ENCODE measurements at places on chromosomes 12 and 14. TPM values are rescaled to one million over a fixed set of nuclear protein-coding genes. Genes with fewer than 3 reads are reported as not detected.

DNA sequence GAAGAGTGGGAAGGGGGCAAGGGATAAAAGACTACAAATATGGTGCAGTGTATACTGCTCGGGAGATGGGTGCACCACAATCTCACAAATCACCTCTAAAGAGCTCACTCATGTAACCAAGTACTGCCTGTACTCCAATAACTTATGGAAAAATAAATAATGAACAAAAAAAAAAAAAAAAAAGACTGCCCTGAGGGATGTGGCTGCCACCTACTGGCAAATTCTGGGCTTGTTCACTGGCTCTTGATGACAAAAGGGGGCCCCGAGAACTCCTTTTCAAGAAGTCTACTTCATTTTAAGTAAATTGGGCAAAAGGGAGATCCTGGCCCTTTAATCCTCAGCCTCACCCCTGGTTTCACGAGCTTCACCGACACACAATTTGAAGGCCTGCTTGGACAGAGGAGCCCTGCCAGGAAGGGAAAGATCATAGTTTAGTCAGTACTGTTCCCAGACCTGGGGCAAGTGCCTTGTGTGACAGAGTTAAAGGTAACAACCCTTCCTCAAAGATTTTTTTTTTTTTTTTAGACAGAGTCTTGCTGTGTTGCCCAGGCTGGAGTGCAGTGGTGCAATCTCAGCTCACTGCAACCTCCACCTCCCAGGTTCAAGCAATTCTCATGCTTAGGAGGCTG lies 26.1 kb upstream of the STAC3 start:
- no peaks in the 10 kb centered on the region for H3K27me3 ChIP-seq
- DNase-seq, result no peak
- H3K36me3 ChIP-seq, result peaks cover 12% of the 10 kb centered on the region
- peak overlapping the region; percentile 39 for H3K27ac ChIP-seq
- no peak overlapping the region for H3K4me3 ChIP-seq

GRCh38 chr12:75658901-75659823 lies 147.8 kb upstream of the KRR1 start:
- DNase-seq, result no peak
- peaks cover 6% of the 10 kb centered on the region for H3K4me1 ChIP-seq
- no peaks in the 10 kb centered on the region for H3K36me3 ChIP-seq
- H3K27me3 ChIP-seq, result no peaks in the 10 kb centered on the region

DNA sequence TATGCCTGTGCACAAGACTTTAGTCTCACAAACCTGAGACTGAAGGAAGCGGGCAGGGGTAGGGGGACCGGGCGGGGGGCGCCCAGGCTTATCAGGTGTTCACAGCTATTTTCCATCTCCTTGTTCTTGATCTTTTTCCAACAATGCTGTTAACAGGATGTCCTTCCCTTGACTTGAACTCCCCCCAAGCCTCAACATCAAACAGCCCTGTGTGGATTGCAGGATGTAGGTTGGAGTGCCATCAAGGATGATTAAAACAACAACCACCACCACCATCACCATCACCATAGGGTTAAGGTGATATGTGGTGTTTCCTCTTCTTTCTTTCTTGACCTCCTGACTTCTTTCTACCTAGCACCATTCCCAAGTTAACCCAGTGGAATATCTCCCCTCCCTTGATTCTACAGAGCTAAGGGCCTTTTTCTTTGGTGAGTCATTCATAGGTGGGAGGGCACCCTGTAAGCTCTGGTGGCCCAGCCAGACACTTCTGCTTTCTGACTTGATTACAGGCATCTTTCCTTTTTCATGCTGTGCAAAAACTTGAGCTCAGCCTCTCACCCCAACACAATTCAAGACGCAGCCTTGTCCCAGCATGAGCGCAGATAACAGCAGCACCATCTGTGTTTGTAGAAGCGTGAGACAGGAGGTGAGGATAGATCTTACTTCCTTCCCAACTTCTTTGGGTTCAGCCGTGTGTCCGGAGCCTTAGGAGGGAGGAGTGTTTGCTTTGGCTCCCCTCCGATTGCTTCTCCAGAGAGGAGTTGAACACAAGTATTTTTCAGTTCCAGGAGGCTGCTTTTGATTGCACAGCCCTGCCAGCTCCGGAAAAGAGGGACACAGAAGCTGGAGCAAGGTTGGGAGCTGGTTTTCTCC lies 26.8 kb downstream of the FLVCR2 start:
- no peak for DNase-seq
- no peak overlapping the region for H3K4me3 ChIP-seq
- H3K36me3 ChIP-seq, result no peaks in the 10 kb centered on the region

The KRT79 gene
- total RNA-seq, result not detected

The KLRC2 gene
- not detected for total RNA-seq

All from T-helper 17 cell (primary cell).